SIG-M5 (cell line): ENCODE measurements at places on chromosomes 3 and 15.

GRCh38 chr3:152190636-152191183 is 78.0 kb upstream of the MBNL1 start:
- DNase-seq: no peak

DNA sequence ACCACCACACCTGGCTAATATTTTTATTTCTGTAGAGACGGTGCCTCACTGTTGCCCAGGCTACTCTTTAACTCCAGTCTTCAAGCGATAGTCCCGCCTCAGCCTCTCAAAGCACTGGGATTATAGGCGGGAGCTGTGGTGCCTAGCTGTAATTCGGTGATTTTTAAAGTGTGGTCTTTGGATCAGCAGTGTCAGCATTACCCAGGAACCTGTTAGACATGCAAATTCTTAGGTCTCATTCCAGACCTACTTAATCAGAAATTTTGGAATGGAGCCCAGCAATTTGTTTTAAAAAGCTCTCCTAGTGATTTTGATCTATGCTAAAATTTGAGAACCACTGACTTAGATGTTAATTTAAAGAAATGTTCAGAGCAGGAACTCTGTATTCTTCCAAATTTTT is 51.9 kb downstream of the GOLM2 start:
- DNase-seq: no peak

GRCh38 chr3:90069748-90070147 is 962.3 kb downstream of the EPHA3 start:
- no peak for DNase-seq

- DNase-seq: no peak
Measured at GRCh38 chr3:9012521-9012920, 49.2 kb upstream of the RAD18 start.

GRCh38 chr15:72201391-72201921 is 3.9 kb upstream of the GRAMD2A start:
- no peak for DNase-seq

GRCh38 chr15:66773129-66773873 is 71.3 kb downstream of the SMAD6 start:
- DNase-seq: no peak
